Coronary artery (tissue), 2 donors: ENCODE measurements at places on chromosomes 7 and 10.

GRCh38 chr10:79209340-79209739 is 137.9 kb upstream of the PPIF start:
- no peak for DNase-seq

- DNase-seq: peak; percentile 4
Observed at GRCh38 chr7:35375516-35375915, 121.6 kb upstream of the TBX20 start.

DNA sequence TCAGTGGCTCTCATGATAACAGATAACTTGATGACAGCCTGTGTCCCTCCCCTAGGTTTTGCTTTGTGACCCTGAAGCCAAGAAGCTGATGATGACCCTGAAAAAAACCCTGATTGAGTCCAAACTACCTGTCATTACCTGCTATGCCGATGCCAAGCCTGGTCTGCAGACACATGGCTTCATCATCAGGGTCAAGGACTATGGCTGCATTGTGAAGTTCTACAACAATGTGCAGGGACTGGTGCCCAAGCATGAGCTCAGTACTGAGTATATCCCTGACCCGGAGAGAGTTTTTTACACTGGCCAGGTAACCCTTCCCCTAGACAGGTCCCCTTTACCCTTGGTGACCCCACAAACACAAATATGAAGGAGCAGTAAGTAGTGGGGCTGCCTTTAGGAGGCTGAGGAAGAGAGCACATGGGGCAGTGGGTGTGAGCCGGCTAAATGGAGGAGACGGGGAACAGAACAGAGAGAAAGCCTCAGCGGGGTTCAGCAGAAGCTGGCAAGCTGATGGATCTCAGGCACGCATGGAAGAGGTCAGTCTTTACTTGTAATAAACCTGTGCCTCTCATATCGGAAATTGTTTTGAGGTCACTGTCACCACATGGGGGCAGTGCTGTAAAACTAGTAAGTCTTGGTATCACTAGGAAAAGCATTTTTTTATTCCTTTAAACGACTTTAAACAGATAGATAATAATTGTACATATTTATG is 20.2 kb downstream of the PDCD11 start:
- DNase-seq: no peak

DNA sequence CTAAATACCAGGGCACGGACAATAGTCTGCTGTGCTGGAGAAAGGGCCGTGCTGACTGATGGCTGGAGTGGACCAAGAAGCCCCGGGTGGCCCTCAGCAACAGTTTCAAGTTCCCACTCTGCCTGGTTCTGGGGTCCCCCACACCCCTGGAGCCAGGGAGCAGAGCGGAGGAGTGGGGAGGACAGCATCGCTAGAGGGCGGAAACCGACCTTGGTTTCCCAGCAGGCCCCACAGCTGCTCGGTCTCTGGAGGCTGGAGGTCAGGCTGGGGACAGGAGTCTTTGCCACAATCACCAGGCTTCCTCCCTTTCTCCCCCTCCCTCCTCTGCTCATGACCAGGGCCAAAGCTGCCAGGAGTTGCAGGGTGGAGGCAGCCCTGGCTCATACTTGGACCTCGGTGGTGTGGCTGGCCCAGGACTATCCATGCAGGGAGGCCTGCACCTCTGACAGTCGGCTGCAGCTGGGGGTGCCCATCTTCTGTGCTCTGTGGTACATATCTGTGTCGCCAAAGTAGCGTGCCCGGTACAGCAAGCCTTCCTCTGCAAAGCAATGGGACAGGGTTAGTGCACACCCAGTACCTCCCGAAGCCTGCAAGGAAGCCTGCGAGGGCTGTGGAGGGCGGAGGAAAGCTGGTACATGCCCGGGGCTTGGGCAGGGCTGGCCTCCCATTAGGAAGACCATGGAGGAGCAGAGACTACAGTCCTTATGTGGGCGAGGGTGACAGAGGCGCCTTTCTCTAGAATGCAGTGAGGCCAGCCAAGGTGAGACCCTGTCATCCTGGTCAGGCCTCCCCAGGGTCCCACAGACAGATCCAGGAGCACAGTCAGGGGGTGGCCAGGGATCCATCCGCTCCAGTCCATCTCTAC is 19.1 kb downstream of the DNAJB12 start:
- DNase-seq: peak; percentile 95

GRCh38 chr10:31770307-31770902 is 158.2 kb downstream of the ARHGAP12 start:
- no peak for DNase-seq

DNA sequence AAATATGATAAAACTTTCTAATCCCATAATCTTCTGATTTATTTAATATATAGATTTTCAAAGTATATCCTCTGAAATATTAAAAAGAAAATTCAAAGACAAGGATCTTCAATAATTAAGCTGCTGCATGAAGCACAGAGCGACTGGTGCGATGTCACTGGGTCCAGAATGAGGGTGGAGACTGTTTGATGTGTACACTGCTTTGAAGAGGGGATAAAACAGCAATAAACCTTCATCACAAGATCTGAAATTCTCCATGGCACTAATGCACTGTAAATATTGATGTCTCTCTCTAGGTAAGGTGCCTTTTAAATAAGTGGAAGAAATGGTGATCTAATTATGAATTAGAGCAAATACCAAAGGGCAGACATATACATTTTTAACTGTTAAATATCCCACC is 337.8 kb downstream of the PARD3 start:
- no peak for DNase-seq

- no peak for DNase-seq
Observed at GRCh38 chr7:69173341-69173740, 424.9 kb upstream of the AUTS2 start.

- peak; percentile 49 for DNase-seq
Observed at GRCh38 chr7:101594790-101595189, 34.3 kb downstream of the MYL10 start.

- DNase-seq: no peak
Observed at GRCh38 chr7:134850066-134850465, 70.6 kb downstream of the CALD1 start.

DNA sequence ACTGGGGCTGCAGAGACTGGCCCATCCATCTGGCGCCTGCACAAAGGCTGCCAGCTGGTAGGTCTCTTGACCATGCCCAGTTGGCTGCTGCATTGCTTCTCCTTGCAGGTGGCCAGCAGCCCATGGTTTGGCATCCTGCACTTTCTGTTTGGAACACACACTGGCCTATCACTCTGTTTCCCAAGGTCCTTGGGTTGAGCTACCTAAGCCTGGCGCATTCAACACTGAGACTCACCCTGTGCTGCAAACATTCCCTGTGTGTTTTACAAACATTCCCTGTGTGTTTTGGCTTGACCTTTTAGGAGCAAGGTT is 55.5 kb downstream of the TACR2 start:
- no peak for DNase-seq

DNA sequence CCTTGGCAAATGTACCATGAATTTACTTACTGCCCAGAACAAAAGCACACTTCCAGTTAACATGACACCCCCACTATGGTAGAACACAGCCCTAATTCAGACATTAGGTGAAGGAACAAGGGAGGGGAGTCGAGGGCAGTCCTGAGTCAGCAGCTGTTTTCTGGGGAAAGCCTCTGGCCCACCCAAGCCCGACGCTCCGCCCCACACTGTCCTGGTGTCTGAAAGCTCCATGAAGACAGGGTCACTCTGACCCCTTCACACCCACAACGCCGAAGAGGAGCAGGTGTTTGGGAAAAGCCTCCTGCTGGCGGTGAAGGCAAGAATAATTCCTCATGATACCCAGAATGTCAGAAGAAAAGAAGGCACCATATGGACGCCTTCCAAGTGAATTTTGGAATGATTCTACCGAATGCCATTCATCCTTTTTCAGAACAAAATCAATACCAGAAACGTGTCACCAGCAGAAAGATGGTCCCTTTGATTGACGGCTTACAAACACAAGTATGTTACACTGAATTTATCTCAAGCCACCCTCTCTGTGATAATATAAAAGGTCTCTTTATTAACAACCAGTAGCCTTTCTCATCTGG is 172.1 kb downstream of the DIP2C start:
- no peak for DNase-seq

DNA sequence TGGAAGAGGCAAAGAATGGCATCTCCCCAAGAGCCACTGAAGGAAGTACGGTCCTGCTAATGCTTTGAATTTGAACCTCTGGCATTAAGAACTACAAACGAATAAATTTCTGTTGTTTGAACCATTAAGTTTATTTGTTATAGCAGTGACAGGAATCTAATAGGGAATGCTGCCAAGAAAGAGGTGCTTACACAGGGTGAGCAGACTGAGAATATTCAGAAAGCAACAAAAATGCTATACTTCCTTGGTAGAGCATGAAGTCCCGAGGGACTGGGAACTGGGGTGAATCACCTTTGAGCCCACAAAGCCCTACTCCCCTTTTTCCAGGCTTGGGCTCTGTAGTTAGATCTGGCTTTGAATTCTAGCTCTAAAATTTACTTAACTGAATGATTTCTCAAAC is 45.0 kb downstream of the PANK1 start:
- DNase-seq: no peak

- no peak for DNase-seq
Observed at GRCh38 chr7:151008143-151008510, 16.2 kb downstream of the ATG9B start.

DNA sequence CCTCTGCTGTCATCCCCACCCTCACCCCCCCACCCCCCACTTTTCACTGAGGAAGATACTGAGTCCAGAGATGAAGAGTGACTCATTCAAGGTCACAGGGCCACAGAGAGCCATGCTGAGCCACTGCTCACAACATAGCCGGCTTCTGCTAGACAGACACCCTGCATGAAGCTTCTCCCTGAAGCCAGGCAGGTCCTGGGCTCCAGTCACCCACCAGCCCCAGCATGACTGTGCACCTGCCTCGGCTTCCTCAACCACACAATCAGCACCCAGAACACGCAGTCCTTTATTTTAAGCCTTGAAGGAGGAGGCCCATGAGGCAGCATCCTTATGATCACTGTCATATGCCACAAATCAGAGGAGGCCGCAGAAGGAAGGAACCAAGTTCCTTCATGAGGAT is 19.2 kb upstream of the PRKAG2 start:
- peak; percentile 56 for DNase-seq

GRCh38 chr10:133346413-133346812 is 760 bp upstream of the PRAP1 start:
- DNase-seq: no peak

GRCh38 chr7:3806516-3806915 is 505.5 kb downstream of the SDK1 start:
- no peak for DNase-seq

- DNase-seq: no peak
Observed at GRCh38 chr7:155576900-155577508, 30.6 kb upstream of the CNPY1 start.

- DNase-seq: no peak
Observed at GRCh38 chr10:118587881-118588651, 7.4 kb downstream of the PRLHR start.

GRCh38 chr10:30873411-30873810 is 158.3 kb downstream of the ZNF438 start:
- DNase-seq: no peak

- no peak for DNase-seq
Observed at GRCh38 chr10:125538947-125539731, 143.8 kb downstream of the TEX36 start.

GRCh38 chr10:22340329-22341189 is 4.7 kb upstream of the SPAG6 start:
- DNase-seq: peak; percentile 86

DNA sequence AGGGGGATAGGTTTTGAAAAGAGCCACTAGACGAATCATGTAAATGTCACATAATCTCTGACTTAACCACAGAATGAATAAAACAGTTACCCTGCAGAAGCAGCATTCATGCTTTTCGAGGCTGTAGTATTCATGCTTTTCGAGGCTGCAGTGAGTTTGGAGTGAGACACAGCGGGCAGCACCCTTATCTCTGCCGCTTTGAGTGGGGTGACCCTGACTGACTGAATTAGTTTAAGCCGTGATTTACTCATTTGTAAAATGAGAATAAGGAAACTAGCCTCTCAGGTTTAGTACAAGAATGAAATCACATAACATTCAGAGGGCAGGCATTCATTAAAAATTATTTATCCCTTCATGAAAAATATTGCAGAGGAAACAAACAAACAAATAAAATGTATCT is 92.8 kb upstream of the KMT2C start:
- DNase-seq: no peak

GRCh38 chr10:30573721-30574431 is 55.7 kb downstream of the LYZL2 start:
- DNase-seq: no peak

GRCh38 chr10:95328013-95328412 is 37.2 kb upstream of the PDLIM1 start:
- no peak for DNase-seq

DNA sequence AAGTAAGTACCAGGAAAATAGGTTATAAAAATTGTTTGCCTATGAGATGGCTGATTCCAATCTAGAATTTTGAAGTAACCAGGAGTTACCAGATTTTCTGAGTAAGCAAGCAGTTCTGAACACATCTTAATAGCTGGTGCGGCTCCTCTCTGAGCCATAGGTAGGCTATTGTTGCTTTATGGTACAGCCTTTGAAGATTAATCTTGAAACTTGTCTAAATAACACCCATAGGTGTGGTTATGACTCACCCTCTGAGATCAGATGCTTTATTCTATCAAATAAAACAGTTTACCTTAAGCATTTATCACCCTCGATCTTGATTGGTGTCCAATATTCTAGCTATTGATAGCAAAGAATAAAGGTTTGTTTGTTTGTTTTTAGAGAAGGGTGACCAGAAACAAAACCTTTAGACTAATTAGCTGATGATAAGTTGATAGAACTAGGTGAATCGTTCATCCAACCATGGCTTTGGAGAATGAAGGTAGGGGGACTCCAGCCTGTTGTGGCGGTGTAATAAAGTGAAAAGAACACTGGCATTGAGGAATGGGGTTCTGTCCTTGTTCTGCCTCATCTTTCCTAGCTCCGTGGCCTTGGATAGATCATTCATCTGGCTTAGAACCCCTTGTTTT is 72.2 kb downstream of the VTI1A start:
- DNase-seq: no peak

DNA sequence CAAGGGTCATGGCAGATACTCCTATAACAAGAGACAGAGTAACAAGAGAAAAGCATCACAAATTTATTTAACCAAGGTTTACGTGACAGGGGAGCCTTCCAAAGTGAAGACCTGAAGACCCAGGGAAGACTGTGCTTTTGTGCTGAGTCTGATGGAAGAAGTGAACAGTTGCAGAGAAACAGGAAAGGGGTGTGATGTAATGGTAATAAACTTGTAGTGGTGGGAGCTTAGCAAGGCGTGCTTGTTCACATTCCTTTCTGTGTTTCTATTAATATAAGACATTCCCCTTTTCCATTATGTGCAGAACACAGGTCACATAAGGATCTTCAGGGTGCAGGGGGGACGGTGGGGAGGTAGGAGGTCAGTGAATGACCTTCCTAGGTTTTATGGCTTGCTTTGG is 25.5 kb upstream of the C10orf67 start:
- DNase-seq: no peak

- no peak for DNase-seq
Observed at GRCh38 chr7:39035156-39035555, 57.4 kb downstream of the POU6F2 start.
